GDM1 (cell line): ENCODE measurements at places on chromosomes 7 and 10.
A peak's percentile ranks its signal among the peaks of the same experiment; 100 is the strongest.

GRCh38 chr10:116848032-116848943 lies 1.0 kb upstream of the ENO4 start:
- no peak for DNase-seq

DNA sequence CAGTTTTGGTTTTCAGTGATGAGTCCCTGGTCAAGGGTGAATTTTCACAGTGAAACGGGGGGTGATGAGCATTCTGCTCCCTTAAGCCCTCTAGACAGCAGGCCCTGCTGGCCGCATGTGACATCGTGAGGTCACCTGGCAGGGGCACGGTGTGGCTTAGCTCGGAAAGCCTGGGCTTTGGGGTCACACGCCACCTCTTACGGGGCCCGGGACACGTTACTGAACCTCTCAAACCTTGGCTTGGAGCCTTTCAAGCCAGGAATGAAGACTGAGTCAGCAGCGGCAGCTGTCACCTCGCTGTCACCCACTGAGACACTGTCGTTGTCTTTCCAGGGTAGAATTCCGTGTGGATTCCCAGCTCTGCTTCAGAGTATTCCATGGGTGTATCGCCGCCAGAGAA lies 4.1 kb downstream of the GET4 start:
- no peak for DNase-seq

DNA sequence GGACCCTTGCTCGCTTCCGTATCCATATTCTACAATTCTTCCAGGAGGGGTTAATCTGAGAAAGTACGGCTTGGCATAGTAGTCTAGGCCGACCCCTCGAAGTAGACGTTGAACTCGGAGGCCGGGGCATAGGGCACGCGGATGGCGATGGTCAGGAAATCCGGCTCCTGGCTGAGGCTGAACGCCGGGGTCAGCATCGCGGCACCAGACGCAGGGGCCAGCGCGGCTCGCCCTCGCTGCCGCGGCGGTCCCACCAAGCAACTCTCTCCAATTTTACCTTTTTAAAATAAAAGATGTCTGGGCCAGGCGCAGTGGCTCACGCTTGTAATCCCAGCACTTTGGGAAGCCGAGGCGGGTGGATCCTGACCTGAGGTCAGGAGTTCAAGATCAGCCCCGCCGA lies 7.3 kb upstream of the SGMS1 start:
- DNase-seq = no peak

DNA sequence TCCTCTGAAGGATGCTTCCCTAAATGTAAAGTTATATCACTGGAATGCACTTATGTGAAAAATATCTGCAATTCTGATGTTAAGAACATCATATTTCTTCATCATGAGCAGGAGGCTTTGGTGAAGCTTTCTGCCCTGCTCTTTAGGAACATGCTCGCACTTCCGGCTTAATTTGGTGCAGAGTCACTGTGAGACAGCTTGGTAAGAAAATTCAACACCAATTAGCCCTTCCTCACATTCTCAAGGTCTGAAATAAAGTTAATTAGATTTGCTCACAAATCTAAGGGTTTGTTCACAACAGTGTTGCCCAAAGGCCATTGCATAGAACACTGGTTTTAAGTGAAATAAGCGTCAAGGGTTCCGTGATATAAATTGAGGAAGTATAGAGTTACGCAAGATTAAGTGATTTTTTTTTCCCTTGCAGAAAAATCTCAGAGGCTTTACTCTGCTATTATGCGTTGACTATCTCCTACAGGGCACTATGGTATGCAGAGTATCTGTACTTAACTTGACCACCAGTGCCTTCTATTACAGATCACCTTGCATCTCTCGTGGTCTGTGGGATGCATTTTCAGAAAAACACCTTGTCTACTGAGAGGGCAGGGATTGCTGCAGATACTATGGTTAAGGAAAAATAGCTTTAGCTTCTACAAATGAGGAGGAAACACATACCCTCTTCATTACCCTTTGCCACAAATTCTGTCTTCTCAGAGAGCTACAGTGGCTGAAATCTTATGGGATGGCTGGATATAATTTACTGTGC lies 953.9 kb downstream of the TYW1 start:
- no peak for DNase-seq

- DNase-seq = no peak
These were observed 60.7 kb upstream of the LAMB4 start for GRCh38 chr7:108190891-108191290.

DNA sequence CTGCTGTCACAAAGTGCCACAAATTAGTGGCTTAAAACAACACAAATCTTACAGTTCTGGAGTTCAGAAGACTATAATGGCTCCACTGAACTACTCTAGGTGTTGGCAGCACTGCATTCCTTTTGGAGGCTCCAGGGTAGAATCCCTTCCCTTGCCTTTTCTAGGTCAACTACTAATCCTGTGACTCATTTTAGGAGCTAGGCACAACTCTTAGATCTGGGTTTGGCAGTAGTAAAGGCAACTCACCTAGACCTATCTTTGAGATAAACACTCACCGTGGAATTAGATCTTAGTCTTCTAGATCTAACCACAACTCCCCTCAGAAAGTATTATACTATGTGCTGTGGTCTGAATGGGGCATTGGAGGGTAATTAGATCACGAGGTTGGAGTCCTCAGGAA lies 60.4 kb downstream of the ANKIB1 start:
- no peak for DNase-seq

GRCh38 chr10:129517680-129518057 lies 50.6 kb downstream of the MGMT start:
- DNase-seq = no peak

- no peak for DNase-seq
These were observed 120.2 kb downstream of the RAB11FIP2 start for GRCh38 chr10:117926491-117926890.

DNA sequence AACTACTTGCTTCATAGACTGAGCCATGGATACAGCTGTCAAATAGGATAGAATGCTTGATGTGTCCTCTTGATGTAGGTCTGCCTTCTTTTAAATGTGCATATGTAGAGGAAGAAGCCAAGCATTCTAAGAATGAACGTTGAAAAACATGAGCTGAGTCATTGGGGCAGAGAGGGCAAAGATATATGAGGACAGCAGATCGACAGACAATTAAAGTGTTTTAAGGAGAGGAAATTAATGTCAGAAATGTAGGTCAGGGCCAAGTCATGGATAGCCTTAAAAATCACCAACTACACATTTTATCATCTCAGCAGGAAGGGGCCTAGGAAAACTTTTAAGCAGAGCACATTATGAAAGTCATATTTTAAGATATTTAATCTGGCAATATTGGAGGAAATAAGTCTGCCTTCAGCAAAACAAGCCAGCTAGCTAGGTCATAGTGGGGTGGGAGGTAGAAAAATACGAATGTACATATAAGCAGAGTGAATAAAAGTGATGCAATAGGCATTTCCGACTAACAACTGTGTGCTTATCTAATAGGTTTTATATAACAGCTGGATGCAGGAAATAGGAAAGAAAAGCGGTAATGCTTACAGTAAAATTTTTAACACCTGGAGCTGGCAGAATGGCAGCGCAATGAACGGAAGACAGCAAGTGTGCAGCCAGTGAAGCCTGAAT lies 638.3 kb upstream of the TPK1 start:
- DNase-seq = no peak

GRCh38 chr7:66864294-66864693 lies 56.7 kb upstream of the TMEM248 start:
- no peak for DNase-seq

- DNase-seq = no peak
These were observed 1.8 kb downstream of the PRKCQ start for GRCh38 chr10:6578251-6578771.

- DNase-seq = no peak
These were observed 215.1 kb downstream of the STK31 start for GRCh38 chr7:23925088-23925487.

- no peak for DNase-seq
These were observed 170.0 kb downstream of the PRKCQ start for GRCh38 chr10:6409971-6410643.

GRCh38 chr7:130426564-130426963 lies 14.3 kb downstream of the CEP41 start:
- peak; percentile 29 for DNase-seq

- no peak for DNase-seq
These were observed 4.2 kb downstream of the FEZF1 start for GRCh38 chr7:122300211-122300932.

GRCh38 chr10:43822631-43823580 lies 174.2 kb upstream of the ZNF32 start:
- DNase-seq = no peak

DNA sequence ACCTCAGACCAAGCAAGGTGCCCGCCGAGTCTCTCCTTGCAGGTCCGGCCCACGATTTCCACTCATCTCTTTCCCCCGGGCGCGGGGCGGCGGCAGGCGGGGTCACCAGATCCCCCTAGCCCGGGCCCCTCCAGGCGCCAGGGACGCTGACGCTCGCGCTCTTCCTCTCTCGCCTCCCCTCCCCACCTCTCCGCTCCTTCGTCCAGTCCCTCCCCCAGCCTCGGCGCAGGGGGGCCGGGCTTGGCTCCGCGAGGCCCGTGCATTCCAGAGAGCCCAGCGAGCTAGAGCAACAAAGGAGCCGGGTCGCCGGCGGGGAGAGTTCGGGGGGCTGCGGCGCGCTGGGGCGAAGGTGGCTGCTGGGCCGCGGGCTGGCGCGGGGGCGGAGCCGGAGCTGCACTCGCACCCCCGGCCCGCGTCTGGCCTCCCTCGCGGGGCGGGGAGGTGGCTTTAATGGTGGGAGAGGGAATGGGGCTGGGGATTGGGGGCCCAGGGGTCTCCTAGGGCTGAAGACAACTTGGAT lies at the start of gene SMO:
Gene SMO (plus strand): TSS at position 262 of the 520 bp plus-strand sequence. CDS start 519 bp downstream, outside the sequence.
- peak; percentile 27 for DNase-seq

- DNase-seq = no peak
These were observed 109.6 kb upstream of the FAM20C start for GRCh38 chr7:82757-83155.

GRCh38 chr7:117041007-117041406 lies 87.7 kb downstream of the ST7 start:
- no peak for DNase-seq

DNA sequence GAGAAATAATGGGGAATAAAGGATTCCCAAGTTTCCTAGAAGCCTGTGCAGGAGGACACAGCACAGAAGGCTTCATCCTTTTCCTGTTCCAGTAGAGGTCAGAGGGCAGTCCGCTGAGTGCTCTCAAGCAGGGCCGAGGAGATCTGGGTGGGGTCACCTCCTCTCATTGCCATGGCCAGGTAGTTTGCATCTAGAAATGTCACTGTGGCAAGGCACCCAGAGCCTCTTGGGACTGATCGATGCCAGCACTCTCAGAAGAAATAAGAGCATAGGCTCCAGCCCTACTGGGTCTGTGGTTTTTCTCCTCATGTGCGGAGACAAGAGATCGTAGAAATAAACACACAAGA lies 7.9 kb downstream of the NUB1 start:
- no peak for DNase-seq

DNA sequence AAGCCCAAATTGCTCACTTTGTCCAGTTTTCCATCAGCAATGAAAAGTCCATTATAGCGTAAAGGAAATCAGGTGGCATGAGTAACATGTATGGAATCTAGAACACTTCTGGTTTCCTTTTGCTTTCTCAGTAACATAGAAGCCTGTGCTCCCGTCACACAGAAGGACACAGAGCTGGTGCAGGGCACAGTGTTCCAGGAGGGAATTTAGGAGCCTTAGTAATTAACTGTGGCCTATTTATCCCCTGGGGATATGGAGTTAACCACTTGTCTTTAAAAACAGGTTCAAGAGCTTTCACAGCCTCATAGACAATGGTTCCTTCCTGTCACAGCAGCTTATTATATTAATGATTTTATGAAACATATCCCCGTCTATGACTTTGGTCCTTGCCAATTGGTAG lies 189.9 kb downstream of the NEBL start:
- DNase-seq = no peak

DNA sequence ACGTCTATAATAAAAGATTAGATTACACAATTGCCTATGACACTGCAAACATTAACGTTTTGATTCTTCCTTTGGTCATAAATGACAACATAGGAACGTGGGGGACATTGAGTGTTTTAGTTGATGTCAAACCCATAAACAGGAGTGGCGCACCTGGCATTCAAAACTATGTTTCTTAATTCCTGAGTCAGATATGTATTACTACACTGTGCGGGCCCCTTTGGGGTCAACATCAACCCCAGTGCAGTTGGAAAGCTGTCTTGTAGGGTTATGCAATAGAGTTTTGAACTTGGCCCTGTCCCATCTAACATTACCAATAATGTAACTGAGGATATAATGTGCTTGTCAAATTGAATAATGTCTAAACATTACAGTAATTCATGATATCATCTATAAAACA lies 156.5 kb downstream of the CSTF2T start:
- no peak for DNase-seq

- no peak for DNase-seq
These were observed 77.1 kb upstream of the CAMK2B start for GRCh38 chr7:44402401-44403060.

DNA sequence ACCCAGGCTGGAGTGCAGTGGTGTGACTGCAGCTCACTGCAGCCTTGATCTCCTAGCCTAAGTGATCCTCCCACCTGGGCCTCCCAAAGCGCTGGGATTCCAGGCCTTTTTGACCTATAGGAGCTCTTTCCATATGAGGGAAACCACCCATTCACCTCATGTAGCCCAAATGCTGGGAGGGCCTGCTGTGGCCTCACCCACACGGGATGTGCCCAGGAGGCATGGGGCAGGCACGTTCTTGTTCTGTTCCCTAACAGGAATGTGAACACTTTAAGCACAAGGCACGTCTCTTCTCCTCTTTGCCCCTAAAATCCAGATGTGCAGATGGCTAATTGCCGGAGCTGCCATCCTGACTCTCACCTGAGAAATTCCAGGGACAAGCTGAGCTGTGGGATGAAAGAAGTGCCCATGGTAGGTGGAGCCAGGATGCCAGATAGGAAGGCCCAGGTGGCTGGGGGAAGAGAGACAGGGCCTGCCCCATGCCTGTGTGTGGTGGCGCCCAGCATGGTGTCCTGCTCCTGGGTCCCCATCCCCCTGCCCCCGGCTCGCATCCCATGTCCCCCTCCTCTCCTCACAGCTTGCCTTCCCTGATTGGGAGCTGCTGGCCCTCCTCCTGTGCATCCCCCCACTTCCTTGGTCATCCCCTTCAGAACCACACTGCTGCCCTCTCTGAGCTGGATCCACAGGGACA lies 17.3 kb downstream of the CAMK2B start:
- DNase-seq = no peak
